ENCODE measurements at places on chromosomes 5 and 9. TPM values are rescaled to one million over a fixed set of nuclear protein-coding genes. Genes with fewer than 3 reads are reported as not detected.

Gene CAMK4
- total RNA-seq = 28.1 TPM

Gene HTR4
- 0.18 TPM for total RNA-seq

Gene AQP7
- total RNA-seq = not detected

DNA sequence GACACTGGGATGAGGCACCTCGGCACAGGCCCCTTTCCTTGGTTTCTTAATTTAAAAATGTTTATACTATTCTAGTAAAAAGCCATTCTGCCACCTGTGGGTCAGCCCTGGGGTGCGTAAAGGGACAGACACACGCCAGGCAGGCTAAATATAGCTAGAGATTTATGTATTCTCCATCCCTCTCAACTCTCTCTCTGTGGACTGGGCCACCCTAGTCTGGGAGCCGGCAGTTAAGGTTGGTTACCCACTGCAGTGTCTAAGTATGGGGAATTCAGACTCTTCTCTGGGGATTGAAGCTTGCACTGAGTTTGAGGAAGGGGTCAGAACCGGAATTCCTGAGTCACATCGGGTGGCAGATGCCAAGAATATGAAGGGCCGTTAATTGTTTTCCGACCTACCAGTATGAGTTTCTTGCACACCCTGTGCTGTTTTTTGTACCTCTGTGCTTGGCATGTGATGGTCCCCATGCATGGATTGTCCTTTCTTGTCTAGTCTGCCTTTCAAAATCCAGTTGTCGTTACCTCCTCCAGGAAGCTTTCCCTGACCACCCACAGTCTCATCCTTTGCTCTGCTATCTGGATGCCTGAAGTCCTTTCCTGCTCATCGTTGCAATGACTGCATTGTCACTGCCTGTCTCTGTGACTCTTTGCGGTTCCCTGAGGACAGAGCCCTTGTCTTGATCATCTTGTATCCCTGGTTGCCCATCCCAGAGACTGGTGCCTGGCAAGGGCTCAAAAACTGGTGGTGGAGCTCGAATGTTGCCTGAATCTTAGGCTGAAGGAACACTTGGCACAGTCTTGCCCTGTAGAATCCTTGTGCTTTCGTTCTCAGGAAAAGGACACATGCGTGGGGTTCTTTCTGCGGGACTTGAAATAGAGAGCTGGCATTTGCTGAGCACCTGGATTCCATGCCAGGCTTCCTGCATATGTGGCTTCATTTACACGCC is 2.1 kb downstream of the NEURL1B start:
- DNase-seq = no peak
